Activated naive CD4-positive, alpha-beta T cell treated with anti-CD3 and anti-CD28 coated beads for 36 hours (primary cell): ENCODE measurements at places on chromosomes 3 and 15.

GRCh38 chr3:27504749-27505148, 20.6 kb upstream of the SLC4A7 start:
- no peak for DNase-seq

DNA sequence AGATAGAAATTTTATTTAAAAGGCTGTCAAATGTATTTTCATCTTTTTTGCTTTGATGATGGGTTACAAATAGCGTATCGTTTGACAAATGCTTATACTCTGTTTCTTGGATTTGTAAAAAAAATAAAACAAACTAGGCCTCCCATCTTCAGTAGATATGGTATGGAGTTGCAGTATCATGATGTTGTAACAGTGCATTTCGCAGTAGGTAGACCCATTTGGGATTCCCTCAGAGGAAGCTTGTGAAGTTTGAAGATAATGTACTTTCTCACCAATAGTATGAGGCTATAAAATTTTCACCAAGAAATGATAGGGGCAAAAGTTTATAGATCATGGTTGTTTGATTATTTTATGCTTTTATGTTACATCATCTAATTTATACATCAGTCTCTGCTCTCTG, 10.8 kb downstream of the MBNL1 start:
- no peak for DNase-seq

DNA sequence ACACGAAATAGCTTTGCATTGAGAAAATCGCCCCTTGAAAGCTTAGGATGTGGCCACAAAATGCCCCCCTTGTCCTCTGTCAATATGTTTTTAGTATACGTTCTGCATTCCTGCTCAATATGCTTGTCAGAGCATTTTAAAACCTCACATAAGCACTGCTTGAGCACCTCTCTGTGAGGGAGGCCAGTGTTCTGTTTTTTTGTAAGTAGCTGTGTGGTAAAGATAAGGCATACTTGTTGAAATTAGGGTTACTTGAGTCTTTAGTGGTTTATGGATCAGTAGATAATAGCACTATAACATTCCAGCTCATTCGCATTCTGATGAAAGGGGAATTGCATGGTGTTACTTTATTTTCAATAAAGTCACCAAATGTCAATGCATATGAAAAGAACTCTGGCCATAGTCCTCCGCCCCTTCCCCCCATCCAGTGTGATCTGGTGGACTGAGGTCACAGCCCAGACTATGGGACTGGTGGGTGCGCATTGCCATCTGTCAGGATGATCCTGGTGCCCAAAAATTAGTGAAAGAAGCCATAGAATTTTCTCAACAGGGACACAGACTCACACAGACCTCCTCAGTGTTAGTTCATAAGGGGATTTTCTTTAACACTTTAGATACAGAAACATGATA, 33.1 kb downstream of the IL1RAP start:
- no peak for DNase-seq

DNA sequence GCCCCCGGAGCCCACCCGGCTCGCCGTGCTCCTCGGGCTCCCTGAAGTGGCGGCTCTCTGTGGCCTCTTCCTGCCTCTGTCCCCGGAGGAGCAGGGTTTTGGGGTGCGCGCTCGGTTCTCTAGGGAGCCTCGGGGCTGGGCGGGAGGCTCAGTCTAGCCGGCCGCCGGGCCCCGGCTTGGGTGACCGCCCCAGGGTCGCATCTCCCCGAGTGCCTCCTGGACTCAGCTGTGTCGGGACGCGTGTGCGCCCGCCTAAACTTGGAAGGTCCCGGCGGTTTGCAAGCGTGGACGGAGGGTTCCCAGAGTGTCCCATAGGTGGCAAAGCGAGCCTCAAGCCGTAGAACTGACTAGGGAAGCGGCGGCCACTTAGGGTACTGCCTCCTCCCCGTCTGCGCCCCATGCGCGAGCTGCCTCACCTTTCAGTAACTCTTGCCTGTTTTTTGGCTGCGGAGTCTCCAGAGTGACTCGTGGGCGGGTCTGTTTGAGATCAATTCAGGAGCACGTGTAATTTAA, 601 bp downstream of the ACTL6A start:
- DNase-seq: peak; percentile 81

GRCh38 chr3:146550070-146550615, 5.7 kb upstream of the PLSCR1 start:
- DNase-seq: no peak

GRCh38 chr3:151133917-151134450, 48.5 kb downstream of the MED12L start:
- no peak for DNase-seq
